ENCODE measurements at places on chromosomes 1 and 21. TPM values are rescaled to one million over a fixed set of nuclear protein-coding genes. Genes with fewer than 3 reads are reported as not detected.

- DNase-seq = no peak
These were observed 53.2 kb downstream of the AHCTF1 start for GRCh38 chr1:246878551-246878950.

DNA sequence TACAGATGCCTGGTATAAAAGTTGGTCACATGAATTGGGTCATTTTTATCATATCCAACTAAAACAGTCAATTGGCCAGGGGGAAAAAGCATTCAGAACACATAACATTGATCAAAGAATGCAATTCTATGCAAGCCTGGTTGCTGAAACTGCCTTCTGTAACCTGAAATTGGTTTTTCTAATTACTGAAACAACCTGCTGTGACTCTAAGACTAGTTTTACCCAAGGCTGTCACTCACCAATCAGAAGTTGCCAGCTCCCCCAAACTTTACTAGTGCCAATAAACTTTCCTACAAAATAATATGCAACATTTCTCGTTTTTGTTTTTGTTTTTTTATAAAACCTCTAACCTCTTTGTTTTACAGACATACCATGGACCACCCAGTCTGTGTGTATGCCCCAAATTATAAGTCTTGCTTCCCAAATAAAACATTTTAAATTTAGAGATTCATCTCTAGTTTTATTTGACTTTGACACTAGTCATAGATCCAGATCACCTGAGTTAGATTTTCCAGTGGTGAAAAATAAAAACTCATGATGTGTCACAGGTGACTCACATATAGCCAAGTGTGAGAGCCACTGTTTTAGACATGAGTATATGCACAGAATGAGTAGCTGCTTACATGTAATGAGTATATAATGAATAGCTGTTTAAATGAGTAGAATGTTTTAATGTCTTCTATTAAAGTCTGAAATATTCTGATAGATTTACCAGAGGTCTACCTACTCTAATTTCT, 64.2 kb upstream of the CR2 start:
- DNase-seq = no peak

- no peak for DNase-seq
These were observed 685.4 kb downstream of the PTPRU start for GRCh38 chr1:29921741-29922140.

GRCh38 chr1:89780721-89781120, 40.1 kb upstream of the LRRC8D start:
- no peak for DNase-seq

GRCh38 chr1:178847396-178847849, 23.5 kb downstream of the ANGPTL1 start:
- no peak for DNase-seq

DNA sequence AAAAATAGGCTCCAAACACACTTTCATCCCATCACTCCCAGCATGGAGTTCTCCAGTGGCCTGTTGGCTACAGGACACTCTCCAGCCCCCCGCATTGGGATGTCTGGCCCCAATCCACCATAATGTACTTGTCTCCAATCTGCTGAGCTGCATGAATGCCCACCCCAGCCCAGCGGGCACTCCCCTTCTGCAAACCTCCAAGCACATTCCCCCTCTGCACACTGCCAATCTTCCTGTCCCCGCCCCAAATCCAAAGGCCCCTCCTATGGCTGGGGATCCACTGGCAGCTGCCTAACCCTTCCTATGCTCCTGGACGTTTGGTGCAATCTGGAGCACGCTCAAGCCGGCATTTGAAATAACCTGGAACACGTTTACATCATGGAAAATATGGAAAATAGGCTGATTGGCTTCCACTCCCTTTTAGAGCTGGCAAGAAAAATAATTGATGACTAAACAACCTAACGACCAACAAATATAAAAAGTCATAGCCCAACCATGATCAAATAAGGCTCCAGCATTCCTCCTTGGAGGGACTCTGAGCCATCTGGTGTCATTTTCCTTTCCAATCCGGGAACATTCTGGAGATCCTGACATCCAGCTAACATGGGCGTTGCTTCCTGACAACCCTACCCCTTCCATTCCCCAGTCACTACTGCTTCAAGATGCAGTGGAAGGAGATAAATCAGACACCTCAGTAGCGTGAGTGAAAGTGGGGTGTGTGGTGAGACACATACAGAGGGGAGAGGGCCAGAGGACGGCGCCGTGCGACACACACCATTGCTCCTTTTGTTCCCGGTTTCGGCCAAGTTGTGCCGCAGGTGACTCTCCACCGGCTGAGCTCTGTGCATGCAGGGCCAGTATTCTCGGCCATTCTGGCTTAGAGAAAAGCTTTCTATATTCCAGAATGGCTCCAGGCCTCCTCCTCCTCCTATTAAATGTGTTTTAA, 41.6 kb downstream of the PDE9A start:
- no peak for DNase-seq

DNA sequence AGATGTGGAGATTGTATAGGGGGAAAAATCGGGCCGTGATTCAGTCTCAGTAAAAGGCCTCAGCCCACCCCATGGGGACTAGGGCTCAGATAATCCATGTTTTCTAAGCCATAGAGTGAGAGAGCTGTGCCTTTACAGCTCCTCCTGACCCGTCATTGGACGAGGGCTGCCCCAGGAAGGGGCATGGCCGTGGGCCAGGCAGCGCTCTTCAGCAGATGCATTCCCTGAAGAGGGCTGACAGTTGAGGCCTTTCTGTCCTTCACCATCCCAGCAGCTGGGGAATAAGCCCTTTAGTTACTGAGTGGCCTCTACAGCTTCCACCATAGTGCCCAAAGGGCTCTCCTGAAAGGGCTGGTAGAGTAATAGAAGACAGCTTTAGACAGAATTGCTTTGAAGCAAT, 57.2 kb downstream of the ST3GAL3 start:
- no peak for DNase-seq

DNA sequence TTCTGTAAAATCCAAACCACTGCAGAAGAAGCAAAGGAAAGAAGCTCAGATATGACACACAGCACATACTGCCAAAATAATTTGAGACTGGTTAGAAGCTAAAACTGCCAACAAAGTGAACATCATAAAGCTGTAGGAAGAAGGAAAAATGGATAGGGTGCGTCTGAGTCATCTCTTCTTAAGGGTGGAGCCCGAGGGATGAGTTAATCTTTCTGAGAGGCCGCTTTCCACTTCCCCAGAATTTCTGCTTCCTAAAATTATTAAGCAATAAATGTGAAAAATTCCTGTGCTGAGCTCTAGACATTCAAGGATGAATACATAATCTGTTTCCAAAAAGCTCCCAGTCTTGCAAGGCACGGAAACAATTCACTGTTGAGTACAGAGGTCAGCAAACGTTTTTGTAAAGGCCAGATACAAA, 20.1 kb downstream of the PPT1 start:
- DNase-seq = no peak

GRCh38 chr1:77538956-77539518, 143.4 kb downstream of the ZZZ3 start:
- no peak for DNase-seq

DNA sequence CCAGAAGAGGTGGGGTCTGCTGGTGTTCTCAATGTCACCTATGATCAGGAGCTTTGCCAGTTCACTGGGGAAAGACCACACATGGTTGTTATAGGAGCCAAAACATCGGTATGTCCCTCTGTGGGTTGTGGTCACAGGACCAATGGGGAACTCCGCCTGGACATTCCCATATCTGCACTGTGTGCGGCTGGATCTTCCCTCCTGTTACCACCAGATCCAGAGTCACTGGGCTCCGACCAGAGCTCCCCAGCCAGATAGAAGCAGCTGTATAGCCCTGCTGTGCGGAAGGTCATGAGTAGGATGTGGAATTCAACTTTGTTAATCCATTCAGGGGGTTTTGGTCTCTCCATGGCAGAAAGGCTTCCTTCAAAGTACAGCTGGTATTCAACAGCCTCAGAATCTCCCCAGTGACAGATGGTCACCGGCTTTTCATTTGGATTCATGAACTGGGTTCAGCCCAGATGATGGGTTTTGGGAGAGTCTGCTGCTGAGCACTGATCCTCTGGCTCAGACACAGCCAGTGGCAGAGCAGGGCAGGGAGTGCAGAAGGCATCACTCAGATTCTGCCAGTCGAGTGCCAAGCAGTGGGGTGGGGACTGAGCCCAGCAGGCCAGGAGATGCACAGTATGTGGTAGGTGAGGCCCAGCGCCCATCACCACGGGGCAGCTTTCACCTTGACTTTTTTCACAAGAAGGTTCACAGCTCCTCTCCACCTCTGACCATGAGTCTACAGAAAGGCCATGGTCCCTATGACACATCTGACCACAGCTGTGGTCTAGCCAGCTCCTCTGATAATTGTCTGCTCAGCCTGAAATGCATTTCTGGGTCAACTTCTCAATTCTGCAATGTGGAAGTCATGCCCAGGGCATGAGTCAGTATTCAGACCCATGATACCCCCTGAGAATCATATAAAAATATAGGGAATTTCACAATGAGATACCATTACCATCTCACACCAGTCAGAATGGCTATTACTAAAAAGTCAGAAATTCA, 2.9 kb upstream of the SHCBP1L start:
- no peak for DNase-seq

DNA sequence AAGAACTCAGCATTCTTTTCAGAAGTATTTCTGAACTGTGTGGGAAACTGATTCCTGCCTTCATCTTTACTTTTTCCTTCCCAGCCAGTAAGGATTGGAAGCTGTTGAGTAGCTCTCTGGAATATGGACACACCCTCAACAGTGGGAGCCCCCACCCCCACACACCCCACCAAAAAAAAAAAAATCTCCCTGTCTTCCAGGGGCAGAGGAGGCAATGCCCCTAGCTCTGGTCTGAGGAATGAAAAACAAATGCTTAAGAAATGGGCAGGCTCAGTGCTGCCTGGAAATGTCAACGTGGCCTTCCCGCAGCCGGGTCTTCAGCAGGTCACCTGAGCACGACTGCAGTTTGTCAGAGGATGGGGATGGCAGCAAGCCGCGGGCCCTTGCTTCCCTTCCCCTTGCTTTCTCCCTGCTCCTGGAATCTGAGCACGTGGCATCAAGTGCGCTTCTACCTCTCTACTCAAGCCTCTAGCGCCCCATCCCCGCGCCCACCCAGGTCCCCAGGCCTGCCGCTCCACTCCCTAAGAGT, 479 bp downstream of the RGS16 start:
- no peak for DNase-seq

- no peak for DNase-seq
These were observed 47.5 kb downstream of the SYDE2 start for GRCh38 chr1:85153149-85153891.

DNA sequence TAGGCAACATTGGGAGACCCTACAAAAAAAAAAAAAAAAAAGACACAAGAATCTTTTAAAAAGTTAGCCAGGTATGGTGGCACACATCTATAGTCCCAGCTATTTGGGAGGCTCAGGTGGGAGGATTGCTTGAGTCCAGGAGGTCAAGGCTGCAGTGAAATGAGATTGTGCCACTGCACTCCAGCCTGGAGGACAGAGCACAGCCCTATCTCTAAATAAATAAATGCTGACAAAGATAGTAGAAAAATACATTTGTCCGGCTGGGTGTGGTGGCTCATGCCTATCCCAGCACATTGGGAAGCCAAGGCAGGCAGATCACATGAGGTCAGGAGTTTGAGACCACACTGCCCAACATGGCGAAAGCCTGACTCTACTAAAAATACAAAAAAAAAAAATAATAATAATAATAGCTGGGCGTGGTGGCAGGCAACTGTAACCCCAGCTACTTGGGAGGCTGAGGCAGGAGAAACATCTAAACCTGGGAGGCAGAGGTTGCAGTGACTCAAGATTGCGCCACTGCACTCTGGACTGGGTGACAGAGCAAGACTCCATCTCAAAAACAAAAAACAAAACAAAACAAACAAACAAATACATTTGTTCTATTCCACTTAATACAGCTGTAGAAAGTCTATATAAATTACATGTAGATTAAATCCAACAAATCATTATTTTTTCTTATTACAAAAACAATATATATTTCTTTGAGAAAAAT, 48.5 kb downstream of the PHACTR4 start:
- no peak for DNase-seq

DNA sequence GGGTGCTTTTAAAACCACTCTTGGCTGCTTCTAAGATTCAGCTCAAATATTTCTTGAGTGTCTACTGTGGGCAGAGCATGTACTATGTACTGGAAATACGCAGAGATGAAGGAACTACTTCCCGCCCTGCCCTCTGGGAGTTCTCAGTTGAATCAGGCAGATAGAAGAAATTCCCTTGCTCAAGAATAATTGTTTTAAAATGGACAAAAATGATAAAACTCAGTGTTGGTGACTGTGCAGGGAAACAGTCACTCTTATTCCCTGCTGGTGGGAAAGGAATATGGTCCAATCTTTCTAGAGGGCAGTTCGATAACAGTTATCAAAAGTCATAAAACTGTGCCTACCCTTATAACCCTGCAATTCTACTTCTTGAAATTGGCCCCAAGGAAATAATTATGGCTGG, 16.9 kb upstream of the GRHL3 start:
- DNase-seq = no peak

DNA sequence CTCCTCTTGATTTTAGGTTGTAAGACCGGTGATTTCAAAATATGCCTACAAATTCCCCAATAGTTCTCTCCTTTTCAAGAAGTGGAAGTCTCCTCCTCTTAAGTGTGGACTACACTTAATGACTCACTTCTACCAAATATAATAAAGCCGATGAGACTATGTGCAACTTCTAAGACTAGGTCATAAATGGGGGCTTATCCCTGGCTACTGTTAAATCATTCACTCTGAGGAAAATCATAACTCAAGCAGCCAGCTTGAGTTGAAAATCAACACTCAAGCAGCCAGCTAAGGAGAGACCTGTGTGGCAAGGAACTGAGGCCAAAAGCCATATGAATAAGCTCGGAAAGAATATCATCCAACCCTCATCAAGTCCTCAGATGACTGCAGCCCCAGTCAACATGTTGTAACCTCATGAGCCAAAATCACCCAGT, 49.6 kb upstream of the PSMG1 start:
- no peak for DNase-seq

DNA sequence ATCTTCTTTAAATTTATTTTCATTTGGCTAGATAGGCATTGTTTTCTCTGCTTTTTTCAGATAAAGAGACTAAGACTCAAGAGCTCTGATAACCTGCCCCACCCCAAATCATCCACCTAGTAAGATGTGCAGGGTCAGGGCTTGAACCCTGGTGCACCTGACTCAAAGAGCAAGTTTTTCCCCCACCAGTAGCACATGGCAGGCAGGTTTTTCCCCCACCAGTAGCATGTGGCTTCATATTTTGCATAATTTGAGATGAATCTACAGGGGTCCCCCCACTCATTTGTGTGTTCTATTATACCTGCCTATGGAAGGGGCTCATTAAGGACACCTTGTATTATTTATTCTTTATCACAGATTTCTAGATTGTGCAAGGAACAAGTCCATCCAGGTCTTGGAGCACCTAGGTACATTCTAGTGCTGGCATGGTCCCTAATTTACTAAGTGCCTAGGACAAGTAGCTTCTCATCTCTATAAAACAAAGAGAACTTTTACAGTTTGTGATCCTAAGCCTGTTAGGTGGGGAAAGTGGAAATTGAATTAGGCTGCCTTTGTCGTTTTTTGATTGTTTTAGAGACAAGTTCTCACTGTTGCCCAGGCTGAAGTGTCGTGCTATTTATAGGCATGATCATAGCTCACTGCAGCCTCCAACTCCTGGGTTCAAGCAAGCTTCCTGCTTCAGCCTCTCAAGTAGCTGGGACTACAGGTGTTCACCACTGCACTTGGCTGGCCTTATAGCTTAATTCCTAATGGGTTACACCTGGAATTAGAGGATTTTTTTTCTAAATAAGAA, 13.2 kb upstream of the CTSE start:
- DNase-seq = no peak

The LCE1B gene
- not detected for total RNA-seq

The MKNK1 gene
- total RNA-seq = 174 TPM

The F11R gene
- total RNA-seq = 144 TPM

The IBA57 gene
- total RNA-seq = 12.9 TPM

All from upper lobe of left lung (tissue), 6 donors.